GOT3 (cell line): ENCODE measurements at places on chromosomes 7 and 10.

- DNase-seq = no peak
Measured at GRCh38 chr7:35697414-35698175, 2.7 kb upstream of the HERPUD2 start.

GRCh38 chr10:114974625-114975024 lies 36.6 kb downstream of the TRUB1 start:
- DNase-seq = no peak

DNA sequence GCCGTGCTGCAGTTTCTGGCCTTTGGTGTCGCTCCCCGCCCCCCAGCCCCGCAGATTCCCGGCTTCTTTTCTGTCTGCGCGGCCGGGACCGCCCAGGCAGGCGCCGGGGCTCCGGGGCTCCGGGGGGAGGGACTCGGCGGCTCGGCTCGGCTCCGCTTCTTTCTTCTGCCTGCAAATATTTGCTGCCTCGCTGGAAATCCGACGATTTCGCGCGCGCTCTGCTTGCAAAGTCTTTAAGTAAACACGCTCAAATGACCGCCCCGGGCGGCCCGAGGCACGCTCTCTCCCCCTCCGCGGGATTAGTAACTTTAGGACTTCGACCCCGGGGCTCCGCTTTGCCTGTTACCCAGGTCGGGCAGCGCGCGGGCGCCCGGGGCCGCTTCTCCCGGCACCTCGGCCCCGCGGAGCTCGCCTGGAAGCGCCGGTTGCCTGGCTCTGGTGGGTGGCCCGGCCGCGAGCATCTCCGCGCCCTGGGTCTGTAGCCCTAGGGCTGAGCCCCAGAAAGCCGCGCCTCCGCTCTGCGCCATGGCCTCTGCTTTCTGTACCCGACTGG lies 3.9 kb upstream of the GATA3 start:
- no peak for DNase-seq

GRCh38 chr7:36961693-36962092 lies 237.4 kb upstream of the AOAH start:
- DNase-seq = no peak

GRCh38 chr10:780536-781524 lies 91.4 kb upstream of the DIP2C start:
- DNase-seq = no peak

DNA sequence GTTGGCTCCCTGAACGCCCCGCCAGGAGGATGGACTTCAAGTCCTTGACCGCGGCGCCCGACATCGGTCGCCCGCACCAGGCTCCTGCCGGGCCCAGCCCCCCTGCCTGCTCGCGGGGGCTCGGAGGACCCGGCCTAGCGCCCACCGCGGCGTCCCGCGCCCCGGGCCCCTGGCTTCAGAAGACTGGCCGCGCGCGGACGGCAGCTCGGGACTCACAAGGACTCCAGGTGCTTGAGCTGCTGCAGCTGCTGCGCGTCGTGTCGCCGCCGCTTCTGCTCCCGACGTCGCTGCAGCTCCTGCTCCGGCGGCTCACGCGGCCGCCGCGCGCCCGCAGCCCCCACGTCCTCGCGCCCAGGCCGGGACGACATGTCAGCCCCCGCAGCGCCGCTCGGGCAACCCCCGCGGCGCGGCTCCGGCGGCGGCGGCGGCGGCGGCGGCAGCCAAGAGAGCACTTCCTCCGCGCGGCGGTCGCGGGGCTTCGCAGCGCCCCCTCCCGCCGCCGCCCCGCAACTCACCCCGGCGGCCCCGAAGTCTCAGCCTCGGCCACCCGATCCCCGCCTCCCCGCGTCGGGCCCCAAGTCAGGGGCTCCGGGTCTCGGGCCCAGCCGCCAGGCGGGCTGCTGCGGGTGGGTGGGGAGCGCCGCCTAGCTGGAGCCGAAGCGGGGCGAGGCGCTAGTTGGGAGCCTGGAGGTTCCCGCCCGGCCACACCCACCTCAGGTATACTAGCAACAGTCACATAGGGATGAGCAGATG lies at the start of gene RP9:
TSS of gene RP9 (minus strand) at position 400 of the 753 bp plus-strand sequence. CDS start at position 368, 32 bp downstream.
- DNase-seq = peak; percentile 63

DNA sequence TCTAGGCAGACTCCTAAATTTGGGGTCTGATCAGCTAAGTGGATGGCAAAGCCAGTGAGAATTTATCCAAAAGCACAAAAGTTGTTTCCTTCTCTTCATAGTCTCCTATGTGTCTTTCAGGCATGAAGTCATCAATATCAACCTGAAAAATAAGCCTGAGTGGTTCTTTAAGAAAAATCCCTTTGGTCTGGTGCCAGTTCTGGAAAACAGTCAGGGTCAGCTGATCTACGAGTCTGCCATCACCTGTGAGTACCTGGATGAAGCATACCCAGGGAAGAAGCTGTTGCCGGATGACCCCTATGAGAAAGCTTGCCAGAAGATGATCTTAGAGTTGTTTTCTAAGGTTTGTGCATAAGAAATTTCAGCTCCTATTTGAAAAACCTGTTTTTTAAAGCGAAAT lies 4.8 kb downstream of the GSTO1 start:
- no peak for DNase-seq

DNA sequence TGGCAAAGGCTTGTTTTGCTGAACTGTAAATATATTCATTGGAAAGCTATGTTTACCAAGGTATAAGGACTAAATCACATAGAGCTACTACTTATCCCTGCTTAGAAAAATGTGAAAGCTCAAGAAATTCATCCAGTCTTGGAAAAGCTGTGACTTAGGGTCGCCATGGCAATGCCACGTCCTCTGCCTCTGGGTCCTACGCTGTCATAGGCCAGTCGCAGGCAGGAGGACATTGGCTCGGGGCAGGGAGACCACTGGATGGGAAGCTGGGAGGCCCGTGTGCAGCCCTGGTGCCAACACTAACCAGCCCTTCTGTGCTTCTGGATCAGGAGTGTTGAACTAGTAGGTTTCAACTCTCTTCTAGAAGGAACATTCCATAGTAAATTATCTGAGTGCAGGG lies 67.3 kb upstream of the PDZD8 start:
- DNase-seq = no peak

DNA sequence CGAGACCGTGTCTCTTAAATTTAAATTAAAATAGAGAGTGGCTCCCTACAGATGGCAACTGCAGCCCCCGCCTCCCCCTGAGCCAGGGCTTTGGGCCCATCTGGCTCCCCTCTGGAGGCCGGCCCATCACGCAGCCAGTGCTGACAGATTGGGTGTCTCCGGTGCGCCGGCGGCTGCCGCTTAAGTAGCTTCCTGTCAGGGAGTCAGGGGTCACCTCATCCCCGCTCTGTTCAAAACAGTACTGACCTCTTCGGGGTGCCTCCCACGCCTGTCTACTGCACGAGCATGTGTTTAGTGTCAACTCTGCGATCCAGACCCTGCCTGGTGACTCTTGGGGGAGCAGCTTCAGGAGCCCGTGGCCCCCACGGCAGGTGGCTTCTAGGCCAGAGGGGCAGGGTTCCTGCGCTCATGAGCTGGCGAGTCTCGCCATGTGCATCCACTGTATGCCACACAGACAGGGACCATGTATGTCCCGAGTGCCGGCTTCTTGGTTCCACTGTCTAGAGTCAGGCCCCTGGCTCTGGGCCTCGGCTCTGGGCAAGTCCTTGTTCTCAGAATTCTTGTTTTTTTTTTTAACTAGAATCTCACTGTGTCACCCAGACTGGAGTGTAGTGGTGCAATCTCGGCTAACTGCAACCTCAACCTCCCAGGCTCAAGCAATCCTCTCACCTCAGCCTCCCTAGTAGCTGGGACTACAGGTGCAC lies 36.1 kb downstream of the KCTD7 start:
- no peak for DNase-seq

DNA sequence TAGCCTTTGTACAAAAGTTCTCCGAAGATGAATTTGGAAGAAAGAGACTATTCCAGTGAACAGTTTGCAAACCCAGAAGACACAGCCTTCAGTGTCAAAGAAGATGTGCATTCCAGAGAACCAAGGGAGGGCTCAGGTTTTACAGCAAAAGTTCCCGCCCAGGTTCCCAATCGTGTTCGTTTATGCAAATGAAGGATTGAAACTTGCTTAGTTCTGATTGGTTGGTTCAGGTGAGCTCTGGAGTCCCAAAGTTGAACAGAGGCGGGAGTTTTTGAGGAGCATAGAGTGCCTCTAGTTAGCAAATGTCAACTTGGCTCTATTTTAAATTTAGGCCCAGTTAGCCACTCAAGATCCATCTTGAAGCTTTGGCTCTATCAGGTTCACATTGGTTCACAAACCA lies 51.3 kb downstream of the TMEM270 start:
- no peak for DNase-seq

GRCh38 chr10:44715136-44715535 lies 196.0 kb upstream of the TMEM72 start:
- no peak for DNase-seq

- no peak for DNase-seq
Measured at GRCh38 chr10:110081911-110082310, 74.1 kb downstream of the ADD3 start.

DNA sequence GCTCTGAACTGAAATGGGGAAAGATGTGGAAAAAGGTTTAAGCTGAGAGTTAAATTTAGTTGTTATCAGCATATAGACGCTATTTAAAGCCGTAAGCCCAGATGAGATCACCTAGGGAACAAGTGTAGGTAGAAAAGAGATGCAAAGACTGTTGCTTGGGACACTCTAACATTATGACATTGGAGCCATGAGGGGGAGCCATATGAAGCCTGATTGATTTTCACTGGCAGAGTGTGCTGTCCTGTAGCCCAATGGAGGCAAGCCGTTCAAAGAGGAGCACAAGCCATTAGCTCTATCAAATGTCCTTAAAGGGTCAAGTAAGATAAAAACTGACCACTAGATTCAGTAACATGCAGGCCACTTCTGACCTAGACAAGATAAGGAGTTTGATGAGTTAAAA lies 223.3 kb downstream of the TWIST1 start:
- no peak for DNase-seq

GRCh38 chr10:85510682-85511081 lies 855.9 kb downstream of the GRID1 start:
- no peak for DNase-seq

DNA sequence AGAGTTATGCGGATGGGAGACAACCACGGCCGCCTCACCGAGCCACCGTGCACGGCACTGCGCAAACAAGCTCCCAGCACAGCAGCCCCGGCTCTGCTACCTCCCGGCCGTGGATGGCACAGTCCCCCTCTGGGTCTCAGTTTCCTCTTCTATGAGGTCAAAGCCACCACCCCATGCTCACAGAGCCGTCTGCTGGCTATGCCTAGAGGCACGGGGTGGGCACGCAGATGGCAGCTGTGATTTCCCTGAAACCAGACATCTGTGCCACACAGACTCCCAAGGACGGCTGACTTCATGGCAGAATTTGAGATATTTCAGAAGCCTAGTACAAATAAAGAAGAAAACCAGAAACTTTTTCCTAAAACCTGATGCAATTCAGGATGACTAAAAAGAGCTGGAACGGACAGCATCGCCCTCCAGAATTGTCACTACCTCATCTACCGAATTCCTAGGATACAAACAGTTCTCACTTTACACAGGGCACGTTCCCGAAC lies 73.2 kb downstream of the AMZ1 start:
- no peak for DNase-seq

DNA sequence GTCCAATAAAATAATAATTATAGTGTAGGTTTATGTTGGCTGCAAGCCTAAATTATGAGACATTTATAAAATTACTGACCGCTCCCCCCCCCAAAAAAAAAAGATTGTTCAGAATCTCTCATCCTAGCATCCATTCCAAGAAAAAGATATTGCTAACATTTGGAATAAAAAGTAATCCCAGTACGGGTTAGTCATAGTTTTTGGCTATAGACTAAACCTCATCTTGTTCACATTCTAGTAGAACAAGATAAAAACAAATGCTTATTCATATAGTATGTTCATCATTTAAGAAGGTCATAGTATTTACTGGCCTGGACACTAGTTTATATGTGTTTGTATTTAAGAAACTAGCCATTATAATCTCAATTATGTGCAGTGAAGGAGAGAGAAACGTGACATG lies 44.0 kb downstream of the ADK start:
- no peak for DNase-seq

DNA sequence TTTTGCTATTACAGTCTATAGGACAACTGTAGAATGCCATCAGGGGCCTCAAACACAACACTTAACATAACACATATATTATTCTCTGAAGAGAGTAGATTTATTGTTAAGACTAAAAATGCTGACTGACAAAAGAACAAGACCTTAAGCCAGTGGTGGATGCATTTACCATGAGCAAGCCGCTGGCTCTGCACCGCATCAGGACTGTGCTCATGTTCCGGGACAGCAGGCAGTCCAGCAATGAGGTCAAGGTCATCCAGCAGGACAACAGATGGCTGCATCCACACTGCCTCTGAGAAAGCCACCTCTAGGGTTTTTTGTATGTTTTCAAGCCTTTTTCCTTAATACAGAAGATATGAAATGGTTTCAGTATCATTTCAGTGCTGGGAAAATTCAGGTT lies 23.8 kb downstream of the PEX1 start:
- DNase-seq = no peak

DNA sequence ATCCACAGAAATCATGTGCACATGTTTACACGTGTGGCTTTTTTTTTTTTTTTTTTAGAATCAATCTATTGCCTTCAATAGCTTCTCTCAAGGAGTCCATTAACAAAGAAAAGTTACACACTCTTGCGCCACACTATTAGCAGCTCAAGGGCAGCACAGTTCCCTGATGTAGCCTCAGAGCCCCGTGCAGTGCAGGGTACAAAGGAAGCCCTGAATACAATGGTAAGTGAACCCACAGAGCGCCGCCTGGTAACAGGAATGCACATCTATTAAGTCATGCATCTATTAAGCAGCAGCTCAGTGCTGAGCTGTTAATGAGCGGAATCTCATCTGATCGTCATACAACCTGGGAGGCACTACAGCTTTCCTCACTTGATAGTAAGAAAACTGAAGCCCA lies 113.7 kb upstream of the PDLIM1 start:
- DNase-seq = no peak

DNA sequence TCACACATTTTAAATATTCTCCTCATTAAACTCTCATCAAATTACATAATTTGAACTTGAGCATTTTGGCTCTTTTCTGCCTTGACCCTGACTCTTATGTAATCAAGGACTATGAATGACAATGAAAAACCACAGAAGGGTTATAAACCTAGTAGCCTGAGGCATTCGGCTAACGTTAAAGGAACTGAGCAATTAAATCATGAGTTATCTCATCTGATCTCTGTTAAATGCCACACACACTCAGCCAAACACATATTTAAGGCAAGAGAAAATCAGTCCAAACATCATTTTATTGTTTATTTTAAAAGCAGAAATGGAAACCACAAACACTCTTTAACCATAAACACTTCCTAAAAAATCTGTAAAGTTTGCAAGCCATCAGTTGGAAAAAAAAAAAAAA lies 204.3 kb downstream of the DGKI start:
- no peak for DNase-seq

DNA sequence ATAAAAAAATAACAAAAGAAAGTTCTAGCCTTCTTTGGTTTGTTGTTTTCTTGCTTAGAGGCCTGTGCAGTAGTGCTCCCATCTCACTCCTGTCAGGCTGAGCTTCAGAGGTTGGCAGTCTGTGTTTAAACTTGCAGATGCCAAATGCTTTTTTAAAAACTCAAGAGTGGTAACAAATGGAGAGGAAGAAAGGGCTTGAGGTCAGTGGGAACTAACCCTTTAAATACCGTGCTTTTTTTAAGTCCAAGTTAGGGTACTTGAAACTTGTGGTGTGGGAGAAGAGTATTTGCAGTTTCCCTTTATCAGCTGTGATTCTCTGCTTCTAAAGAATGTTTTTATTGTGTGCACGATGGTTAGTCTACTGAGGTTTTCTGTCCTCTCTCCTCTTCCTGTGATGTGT lies 29.4 kb downstream of the ZRANB1 start:
- DNase-seq = no peak

GRCh38 chr7:710161-710560 lies 16.3 kb upstream of the DNAAF5 start:
- DNase-seq = no peak

GRCh38 chr7:48154792-48155413 lies 16.4 kb upstream of the ABCA13 start:
- no peak for DNase-seq

- DNase-seq = no peak
Measured at GRCh38 chr10:80104066-80104926, 25.8 kb downstream of the TMEM254 start.
